T follicular helper cell (primary cell): ENCODE measurements at places on chromosomes 5 and 9.

- DNase-seq = peak; percentile 87
Observed at GRCh38 chr5:151080613-151081430, at the start of gene TNIP1. Gene TNIP1, minus strand, starts transcription at chr5:151081034. Its CDS starts 15,939 bp downstream, at chr5:151065095.

GRCh38 chr9:122126331-122127261 lies 33.0 kb downstream of the NDUFA8 start:
- DNase-seq = no peak

DNA sequence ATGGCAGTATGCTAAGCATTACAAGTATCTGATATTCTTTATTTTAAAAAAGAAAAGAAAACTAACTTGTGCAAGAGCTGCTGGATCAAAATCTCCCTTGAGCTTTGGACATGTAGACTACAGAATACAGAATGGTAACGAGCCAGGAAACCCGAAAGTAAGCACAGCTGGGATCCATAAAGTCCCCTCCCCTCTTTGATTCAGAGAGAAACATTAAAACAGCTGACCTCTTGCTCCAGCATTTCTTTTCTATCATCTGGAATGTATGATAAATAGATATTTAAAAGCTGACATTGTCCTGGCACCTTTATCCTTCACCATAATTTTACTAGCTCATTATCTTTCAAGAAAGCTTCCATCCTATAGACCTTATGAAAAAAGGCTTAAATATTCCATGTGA lies 28.2 kb upstream of the LPAR1 start:
- DNase-seq = no peak

- DNase-seq = no peak
Observed at GRCh38 chr5:159402311-159402710, 72.0 kb upstream of the IL12B start.

GRCh38 chr9:93684806-93685543 lies 108.6 kb downstream of the PHF2 start:
- no peak for DNase-seq
